ENCODE measurements at places on chromosomes 2 and 18.

DNA sequence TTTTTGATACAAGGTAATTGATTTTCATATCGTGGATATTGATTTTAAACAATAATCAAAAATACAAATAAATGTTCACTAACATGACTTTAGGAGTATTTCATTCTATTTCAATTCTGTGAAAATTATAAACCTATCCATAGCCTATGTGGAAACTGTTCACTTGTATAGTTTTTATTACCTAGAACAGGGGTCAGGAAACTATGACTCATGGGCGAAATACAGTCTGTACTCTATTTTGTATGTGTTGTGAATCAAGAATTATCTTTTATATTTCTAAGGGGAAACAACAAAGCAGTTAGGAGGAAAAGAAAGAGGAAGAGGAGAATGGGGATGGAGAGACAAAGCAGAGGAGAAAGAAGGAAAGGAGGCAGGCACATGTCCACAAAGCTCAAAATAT lies 181.7 kb upstream of the VRK2 start:
- no peak for DNase-seq

GRCh38 chr2:34656632-34657031 lies 1057.5 kb upstream of the FAM98A start:
- DNase-seq: no peak

DNA sequence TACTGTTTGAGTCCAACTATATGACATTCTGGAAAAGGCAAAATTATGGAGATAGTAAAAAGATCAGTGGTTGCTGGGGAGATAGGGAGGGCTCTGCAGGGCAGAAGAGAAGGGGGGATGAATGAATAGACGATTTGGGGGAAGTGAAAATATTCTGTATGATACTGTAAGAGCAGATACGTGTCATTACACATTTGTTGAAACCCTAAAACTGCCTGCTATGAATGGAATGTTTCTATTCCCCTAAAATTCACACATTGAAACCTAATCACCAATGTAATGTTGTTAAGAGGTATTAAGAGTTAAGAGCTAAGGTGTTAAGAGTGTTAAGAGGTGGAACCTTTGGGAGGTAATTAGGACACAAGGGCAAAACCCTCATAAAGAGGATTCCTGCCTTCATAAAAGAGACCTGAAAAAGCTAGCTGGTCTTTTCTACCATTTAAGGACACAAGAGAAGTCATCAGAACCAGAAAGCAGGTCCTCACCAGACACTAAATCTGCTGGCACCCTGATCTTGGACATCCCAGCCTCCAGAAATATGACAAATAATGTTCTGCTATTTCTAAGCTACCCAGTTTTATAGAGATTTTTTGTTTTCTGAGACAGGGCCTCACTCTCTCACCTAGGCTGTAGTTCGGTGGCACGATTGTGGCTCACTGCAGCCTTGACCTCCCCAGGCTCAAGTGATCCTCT lies 76.2 kb downstream of the ATAD2B start:
- no peak for DNase-seq

DNA sequence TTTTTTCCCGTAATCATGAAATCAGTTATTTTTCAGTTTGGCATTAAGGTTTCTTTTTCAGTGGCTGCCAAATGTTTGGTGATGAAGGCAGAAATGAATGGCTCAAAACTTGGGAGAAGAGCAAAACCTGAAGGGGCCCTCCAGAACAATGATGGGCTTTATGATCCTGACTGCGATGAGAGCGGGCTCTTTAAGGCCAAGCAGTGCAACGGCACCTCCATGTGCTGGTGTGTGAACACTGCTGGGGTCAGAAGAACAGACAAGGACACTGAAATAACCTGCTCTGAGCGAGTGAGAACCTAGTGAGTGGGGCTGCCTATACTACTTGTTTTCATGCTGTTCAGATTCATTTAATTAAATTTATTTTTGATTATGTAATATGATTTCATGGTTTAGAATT lies 29.2 kb upstream of the MSH2 start:
- no peak for DNase-seq

DNA sequence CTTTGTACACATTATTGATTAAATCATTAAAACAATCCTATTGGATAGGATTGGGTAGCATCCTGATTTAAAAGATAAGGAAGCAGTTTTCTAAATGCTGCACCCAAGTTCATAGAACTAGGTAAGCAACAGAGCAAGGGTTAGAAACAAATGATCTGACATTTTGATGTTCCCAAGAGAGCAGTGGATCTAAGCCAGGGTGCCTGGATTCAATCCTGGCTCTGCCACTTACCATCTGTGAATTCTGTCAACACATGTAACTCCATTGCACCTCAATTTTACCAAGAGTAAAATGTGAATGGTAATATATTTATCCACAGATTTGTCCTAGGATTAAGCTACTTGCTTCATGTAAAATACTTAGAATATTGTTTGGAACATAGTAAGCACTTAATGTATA lies 982.6 kb upstream of the FANCL start:
- DNase-seq: no peak

GRCh38 chr2:162197069-162197825 lies 45.2 kb upstream of the GCG start:
- DNase-seq: peak; percentile 50

DNA sequence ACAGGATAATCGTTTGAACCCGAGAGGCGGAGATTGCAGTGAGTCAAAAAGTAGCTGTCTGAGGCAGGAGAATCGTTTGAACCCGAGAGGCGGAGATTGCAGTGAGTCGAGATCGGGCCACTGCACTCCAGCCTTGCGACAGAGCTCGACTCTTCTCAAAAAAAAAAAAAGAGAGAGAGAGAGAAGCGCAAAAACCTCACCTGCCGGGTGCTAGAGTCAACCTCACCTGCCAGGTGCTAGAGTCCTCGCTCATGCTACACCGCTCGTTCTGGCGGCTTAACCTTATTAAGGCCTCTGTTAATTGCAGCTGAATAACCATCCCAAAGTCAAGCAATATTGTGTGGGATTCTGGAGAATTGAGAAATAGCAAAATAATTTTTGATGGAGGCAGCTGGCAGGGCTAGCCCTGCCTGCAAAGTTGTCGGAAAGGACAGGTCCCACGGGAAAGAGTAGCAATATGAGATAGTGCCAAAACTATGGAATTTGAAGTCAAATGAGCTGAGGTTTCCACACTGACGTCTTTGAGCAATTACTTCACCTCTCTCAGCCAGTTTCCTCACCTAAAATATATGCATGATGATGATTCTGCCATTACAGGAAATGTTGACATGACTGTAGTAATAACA lies 644 bp upstream of the DYM start:
- DNase-seq: no peak

DNA sequence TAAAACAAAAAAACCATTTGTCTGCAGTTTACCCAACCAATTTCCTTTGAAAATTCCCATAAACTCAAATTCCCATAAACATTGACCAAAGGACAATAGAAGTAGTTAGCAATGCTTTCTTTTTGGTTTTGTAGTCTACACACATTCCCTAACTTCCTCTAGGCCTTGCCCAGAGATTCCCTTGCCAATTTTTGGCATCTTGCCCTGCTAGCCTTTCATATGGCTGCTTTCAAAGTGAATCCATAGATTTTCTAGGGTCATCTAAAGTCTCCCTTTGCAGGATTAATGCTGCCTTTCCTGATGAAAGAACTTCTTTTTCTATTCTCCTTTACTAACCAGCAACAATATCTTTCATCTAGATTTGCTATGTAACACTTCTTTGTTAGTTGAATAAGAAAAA lies 33.4 kb downstream of the THSD7B start:
- no peak for DNase-seq

DNA sequence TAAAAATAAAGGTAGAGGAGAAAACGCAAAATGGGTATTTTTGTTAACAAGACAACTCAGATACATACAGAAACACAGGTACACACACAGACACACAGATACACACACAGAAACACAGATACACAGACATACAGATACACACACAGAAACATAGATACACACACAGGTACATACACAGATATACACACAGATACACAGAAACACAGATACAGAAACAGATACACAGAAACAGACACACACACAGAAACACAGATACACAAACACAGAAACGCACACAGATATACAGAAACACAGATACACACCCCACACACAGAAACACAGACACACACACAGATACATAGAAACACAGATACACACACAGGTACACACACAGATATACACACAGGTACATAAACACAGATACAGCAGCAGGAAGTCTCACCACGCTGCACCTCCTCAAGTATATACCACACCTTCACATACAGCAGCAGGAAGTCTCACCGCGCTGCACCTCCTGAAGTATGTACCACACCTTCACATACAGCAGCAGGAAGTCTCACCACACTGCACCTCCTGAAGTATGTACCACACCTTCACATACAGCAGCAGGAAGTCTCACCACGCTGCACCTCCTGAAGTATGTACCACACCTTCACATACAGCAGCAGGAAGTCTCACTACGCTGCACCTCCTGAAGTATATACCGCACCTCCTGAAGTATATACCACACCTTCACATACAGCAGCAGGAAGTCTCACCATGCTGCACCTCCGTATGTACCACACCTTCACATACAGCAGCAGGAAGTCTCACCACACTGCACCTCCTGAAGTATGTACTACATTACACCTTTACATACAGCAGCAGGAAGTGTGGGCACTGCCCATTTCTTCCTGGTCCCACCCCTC lies 250.5 kb downstream of the HDAC4 start:
- no peak for DNase-seq

DNA sequence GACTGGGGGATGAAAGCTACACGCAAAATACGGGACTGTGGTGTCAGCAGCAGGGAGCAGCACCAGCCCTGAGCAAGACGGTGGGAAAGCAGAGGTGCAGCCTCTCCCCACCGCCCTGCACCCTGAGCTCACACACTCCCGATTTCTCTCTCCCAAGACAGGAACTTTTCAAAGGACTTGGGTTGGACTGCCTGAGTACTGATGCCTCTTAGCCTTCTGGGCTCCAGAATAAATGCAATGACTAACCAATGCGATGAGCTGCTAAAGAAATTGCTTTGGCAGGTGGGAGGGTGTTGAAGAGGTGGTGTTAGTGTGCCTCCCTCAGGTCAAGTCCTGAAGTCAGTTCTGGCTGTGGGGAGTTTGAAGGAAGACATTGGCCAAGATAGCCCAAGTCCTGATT lies 9.6 kb downstream of the TRIM54 start:
- no peak for DNase-seq

Measured in mesenchymal stem cell (in vitro differentiated cells and primary cell).